ENCODE measurements at places on chromosomes 1 and 21.

GRCh38 chr1:25927521-25928265, 21.5 kb upstream of the STMN1 start:
- DNase-seq, result no peak

DNA sequence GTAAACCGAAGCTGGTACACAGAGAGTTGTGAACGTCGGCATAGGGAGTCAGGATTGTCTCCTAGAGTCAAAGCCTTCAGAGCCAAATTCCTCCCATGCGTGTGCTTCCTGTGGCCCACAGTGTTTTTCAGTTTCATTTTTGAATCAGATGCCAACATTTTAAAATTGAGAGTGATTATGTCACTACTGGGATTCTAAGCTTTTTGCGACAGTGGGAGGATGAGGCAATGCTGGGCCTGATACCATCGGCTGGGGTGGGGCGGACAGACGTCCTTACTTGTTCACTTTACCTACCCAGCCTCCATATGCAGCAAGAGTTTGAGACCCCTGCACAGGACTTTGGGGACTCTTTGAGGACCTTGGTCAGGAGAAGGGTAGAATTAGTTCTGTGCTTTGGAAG, 1.3 kb upstream of the KLHDC7A start:
- DNase-seq, result no peak

- DNase-seq, result no peak
Observed at GRCh38 chr1:228198977-228199590, 8.8 kb upstream of the OBSCN start.

GRCh38 chr21:42654179-42654912, 925 bp downstream of the PDE9A start:
- no peak for DNase-seq

GRCh38 chr1:9275567-9276034, 17.1 kb upstream of the SPSB1 start:
- DNase-seq, result peak; percentile 60

- DNase-seq, result peak; percentile 19
Observed at GRCh38 chr21:35528116-35529042, 479.3 kb upstream of the RUNX1 start.

GRCh38 chr21:43369596-43370090, 57.3 kb downstream of the SIK1 start:
- no peak for DNase-seq

- no peak for DNase-seq
Observed at GRCh38 chr1:208433086-208433485, 188.9 kb upstream of the PLXNA2 start.

All from activated CD8-positive, alpha-beta memory T cell treated with anti-CD3 and anti-CD28 coated beads for 1 hour (primary cell).